NCI-H510A (cell line): ENCODE measurements at places on chromosomes 1 and 21.

DNA sequence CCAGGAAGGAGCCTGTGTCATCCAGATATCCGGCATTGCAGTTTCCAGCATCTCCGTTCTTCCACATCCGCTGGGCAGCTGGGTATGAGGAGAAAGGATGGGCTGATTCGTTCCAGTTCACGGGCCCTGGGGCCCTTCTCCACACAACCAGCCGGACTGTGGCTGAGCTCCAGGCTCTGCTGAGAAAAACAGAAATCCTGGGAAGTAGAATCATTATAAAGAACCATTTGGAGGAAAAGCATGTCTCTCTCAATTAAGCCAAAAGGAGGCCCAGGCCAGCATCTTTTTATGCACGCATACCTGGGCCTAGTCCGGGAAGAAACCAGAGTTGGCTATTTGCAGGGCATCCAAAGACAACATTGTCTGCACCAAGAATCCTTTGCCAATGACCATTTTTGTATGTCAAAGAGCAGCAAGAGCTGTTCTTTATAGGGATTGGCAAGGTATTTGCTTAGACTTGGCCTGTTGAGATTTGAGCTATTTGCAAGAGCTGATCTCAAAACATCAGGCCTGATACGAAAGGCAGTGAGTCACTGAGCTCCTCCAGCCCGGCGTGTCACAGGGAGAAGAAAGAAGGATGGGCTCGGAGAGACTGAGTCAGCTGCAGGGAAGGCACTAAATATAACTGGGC, 84.9 kb upstream of the ARHGEF16 start:
- no peak for DNase-seq

- DNase-seq, result no peak
Observed at GRCh38 chr1:226678251-226678650, 60.8 kb downstream of the ITPKB start.

DNA sequence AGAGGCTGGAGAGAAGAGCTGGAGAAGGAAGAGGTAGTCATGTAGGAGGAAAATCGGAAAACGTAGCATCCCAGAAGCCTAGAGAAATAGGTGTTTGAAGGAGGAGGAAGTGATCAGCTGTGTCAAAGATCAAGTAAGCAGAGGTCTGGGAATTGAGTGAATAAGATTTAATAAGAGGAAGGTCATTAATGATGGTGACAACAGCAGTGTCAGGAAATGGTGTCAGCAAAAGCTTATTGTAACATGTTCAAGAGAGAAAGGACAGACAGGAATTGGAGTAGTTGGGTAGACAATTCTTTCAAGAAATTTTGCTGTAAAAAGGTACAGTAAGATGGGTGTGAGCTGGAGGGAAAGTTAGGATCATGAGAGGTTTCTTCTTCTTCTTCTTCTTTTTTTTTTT, 41.6 kb upstream of the SLC6A9 start:
- no peak for DNase-seq

DNA sequence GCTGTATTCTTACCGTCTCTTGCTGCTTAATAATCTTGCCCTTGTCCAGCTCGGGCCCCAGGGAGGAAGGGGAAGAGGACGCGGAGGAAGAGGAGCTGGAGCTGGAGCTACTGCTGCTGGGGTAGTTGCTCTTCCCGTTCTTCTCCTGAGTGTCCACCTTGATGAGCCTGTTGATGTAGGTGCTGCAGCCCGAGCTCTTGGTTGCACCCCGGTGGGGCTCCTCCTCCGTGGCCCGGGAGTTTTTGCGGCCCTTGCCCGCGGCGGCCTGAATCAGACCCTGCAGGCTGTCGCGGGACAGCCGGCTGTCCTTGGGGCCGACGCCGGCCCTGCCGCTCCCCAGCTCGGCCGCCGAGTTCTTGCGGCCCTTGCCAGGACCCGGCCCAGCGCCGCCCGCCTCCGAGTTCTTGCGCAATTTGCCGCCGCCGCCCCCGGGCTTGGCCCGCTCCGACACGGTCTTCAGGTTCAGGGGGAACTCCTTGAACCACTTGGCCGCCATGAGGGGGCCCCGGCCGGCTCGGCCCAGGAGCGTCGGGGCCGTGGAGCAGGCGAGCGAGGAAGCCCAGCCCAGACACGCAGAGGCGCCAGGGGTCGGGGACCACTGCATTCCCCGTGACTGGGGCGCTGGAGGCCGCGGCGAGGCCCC, 475 bp upstream of the TDRD10 start:
- no peak for DNase-seq

DNA sequence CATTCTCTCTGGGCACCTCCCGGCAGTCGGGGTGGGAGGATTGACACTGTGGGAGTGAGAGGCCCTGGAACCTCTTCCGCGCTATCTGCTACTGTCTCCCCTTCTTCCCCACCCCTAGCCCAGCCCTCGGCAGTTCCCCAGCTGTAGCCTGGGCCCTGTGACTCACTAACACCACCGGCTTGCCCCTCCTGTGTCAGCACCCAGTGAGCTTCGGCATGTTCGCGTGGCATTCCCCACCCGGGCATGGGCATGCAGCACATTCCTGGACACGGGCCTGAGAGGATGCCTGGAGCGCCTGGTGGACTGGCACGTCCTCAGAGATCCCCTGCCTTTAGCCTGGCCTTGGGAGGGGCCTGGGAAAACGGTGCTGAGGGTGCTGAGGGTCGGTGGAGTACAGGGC, 1.3 kb downstream of the CDK18 start:
- no peak for DNase-seq

GRCh38 chr1:155966750-155967149, 11.6 kb downstream of the ARHGEF2 start:
- no peak for DNase-seq

GRCh38 chr1:9595156-9595967, 6.7 kb downstream of the TMEM201 start:
- DNase-seq, result no peak

- DNase-seq, result no peak
Observed at GRCh38 chr1:53683986-53684740, 54.8 kb downstream of the GLIS1 start.

DNA sequence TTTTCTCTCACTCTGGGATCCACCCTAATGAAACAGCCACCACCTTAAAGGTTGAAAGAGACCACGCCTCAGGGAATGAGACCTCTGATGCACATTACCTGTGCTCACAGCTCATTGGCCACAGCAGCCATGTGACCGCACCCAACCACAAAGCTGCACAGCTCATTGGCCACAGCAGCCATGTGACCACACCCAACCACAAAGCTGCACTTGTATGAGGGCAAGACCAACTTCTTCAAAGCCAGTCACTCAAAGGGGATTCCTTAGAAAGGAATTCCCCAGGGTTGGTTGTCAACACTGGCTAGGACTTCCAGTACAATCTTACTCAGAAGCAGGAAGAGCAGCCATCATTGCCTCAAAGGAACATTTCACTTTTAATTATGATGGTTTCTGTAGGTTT, 43.6 kb upstream of the PDE9A start:
- no peak for DNase-seq
